ENCODE measurements at places on chromosomes 11 and 22.

DNA sequence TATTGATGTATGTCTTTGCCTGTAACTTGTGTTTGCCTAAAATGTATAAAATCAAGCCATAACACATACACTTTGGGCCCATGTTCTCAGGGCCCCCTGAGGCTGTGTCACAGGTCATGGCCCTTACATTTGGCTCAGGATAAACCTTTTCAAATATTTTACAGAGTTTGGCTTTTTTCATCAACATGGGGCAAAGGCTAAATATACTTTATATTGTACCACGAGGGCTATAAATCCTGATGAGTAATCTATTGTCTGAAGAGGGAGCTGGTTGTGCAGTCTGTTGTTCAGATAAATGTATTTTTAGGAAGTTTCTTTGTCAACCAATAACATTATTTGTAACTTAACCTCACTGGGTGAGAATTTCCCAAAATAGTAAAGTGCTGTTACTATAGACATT lies 404.6 kb upstream of the DDI1 start:
- DNase-seq = no peak

DNA sequence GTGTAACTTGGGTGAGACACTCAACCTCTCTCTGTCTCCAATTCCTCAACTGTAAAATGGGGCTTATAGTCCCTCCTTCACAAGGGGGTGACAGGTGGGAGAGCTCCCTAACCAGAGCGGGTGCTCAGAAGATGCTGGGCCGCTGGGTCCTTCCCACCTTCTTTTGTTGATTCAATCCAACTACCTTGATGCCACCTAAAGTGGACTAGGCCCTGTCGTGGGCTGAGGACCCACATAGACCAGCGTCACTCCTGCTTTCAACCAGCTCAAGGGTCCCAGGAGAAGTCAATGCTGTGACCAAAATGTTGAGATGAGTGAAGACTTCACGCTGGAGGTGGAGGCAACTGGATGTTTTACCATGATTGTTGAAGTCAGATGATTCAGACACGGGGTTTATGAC lies 72.7 kb upstream of the WNT11 start:
- DNase-seq = no peak

DNA sequence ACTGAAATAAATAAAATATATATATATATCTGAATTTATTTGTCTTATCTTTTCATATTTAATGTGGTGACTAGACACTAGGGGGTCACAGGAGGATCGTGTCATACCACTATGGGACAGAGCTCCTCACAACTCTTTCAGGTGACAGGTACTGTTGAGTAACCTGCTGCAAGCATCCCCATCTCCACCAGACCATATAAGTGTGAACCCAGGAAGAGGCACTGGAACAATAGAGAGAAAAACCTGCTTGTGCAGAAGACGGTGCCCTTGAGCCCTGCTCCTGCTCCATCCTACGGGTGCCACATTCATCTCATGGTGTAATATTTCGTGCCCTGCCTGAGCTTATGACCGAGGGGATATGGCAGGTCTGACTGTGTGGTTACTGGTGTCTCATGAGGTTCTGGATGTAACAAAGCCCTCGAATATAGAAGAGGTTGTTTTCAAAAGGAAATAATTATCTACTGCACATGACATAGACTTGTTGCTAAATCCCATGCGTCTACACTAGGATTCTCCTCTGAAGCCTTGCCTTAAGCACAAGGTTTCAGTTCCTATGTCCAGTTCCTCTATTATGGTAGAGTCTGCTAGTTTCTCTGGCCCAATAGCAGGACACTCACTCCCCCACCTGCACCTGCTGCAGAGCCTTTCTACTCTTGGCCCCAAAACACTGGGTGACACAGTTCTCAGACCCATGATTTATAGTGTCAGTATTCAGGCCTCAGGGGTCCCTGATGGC lies 70.4 kb downstream of the GGTLC2 start:
- DNase-seq = no peak

GRCh38 chr11:48161951-48162884 lies 54.4 kb upstream of the OR4B1 start:
- DNase-seq = no peak

DNA sequence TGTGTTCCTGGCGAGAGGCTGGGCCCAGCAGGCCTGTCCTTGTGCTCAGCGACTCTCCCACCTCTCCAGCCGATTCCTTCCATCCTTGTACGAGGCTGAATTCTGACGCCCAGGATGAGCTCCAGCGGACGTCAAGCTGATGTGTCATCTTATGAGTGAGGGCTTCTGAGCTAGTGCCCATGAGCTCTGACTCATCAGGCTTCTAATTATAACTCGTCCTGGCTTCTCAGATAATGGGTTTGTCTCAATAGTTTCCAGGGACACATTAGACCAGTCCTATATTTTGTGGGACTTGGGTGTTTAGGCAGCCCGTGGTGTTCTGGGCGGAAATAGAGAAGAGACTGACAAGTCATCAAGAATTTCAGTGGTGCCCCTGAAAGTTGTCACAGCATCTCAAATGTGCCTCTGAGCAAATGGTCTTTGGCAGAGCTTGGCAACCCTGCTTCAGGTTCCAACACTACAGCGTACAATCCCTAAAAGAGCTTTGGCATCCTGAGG lies 108.2 kb upstream of the CD44 start:
- no peak for DNase-seq

GRCh38 chr11:80188076-80188627 lies 747.3 kb upstream of the TENM4 start:
- no peak for DNase-seq

DNA sequence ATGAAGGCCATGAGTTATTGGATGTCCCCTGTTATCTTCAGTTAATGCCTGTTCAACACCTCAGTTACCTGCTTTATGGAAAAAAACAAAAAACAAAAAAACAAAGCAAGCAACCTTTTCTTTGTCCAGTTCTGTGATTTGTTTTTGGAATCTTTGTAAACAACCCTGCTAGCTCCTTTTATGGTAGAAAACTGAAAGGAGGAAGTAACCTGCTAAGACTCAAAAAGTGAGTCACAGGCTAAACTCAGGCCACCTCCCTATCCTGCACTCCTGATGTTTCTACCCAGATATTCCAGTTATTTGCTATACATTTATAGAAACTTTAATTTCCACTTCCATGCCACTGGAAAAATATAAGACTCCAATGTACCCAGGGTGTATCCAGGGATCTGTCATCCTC lies 20.6 kb upstream of the TLCD5 start:
- no peak for DNase-seq

GRCh38 chr11:43172477-43172876 lies 139.3 kb upstream of the API5 start:
- no peak for DNase-seq

GRCh38 chr22:48618326-48618725 lies 1209.3 kb downstream of the BRD1 start:
- no peak for DNase-seq

GRCh38 chr22:20430101-20430719 lies 7.4 kb downstream of the SCARF2 start:
- DNase-seq = no peak

DNA sequence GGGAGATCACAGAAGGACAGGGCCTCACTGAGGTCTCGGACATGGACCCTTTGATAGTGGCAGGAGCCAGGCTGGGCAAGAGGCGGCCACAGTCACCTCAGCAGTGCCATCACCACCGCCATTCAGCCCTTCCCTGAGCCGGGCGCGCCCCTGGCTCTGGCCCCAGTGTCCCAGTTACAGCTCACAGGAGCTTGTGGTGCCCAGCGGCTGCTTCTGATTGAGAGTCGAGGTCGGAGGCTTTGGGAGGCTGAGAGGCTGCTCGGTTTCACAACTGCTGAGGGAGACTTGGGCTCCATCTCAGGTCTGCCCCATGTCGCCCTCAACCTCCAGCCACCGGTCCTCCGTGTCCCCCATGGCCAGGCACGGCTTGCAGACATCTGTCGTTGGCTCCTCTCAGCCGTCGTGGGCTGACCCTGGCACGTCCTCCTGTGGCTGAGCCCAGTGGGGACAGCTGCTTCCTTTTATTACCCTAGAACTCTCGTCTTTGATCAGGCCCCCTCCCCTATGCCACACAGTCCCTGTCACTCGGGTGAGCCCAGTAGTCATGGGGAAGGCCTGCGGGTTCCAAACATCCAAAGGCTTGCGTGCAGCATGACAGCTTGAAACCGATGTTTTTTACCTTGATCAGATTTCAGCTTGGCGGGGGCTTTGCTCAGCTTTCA lies 28.4 kb upstream of the PPP6R3 start:
- no peak for DNase-seq

DNA sequence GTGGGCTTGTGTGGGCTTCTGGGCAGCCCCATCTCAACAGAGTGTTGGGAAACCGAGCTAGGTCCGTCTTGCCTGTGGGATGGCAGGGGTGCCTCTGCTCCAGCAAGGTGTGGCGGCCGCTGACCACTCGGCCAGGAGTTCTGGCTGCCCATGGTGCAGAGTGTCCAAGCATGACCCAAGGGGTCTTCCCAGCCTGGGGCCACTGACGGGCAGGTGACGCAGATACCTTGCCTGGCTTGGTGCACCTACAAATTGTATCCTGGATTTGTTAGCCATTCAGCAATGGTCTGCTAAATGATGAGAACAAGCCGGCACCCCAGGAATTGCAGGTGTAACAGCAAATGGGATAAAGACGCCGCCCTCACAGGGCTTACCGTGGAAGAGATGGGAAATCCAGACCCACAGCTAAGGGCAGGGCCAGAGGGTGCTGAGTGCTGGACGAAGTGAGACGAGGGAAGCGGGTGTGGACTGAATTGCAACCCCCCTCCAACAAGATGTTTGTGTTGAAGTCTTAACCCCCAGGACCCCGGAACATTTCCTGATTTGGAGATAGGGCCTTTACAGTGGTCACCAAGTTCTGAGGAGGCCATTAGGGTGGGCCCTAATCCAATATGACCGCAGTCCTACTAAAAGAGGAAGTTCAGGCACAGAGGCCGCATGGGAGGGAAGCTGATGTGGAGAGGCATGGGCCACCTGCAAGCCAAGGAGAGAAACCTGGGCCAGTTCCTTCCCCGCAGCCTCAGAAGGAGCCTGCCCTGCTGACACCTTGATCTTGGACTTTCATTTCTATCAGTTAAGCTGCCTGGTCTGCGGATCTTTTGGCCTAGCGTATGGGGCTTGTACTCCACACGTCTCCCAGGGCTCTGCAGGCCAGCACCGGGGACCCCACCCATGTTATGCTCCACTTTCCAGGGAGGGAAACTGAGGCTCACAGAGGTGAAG lies 45.2 kb upstream of the LINC01488 start:
- no peak for DNase-seq

DNA sequence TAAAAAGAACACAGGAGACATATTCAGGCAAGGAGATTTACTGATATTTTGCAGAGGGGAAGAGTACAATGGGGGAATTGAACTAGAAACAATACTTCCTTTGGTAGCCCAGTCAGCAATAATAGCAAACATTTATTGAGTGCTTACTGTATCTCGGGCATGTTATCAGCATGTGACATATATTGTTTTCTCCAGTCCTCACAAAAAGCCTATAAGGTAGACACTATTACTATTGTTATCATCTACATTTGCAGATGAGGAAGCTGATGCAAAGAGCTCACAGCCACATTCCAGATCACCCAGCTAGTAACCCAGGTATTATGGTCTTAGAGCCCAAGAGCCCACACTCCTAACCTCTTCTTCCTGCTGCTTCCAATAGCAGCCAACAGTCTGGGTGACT lies 27.9 kb downstream of the NAV2 start:
- no peak for DNase-seq

GRCh38 chr11:116649268-116649667 lies 123.5 kb downstream of the BUD13 start:
- no peak for DNase-seq

GRCh38 chr11:68135161-68135560 lies 14.0 kb upstream of the CHKA start:
- DNase-seq = no peak

All from renal cortex interstitium (tissue), 15 donors.